Stimulated activated CD4-positive, alpha-beta T cell treated with anti-CD3 and anti-CD28 coated beads, Interleukin-12 subunit alpha, Interleukin-12 subunit beta, amount 100 ng/mL, for 48 hours (primary cell): ENCODE measurements at places on chromosomes 2 and 18.

DNA sequence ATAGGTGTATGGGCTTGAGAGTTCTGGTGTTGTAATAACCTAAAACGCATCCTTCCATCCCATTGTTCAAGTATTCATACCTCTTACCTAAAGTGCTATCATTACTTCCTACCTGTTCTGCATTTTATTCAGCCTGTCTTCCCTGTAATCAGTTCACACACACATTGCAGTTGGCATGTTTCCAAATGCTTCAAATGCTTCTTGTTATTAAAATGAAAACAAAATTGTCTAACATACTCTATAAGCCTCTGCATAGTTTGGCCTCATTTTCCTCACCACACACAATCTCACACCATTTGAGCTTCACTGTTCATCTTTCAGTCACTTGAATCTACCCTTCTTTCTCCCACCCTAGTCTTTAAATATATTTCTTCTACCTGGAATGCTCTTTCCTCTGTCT, 1178.2 kb upstream of the NRXN1 start:
- no peak for DNase-seq

DNA sequence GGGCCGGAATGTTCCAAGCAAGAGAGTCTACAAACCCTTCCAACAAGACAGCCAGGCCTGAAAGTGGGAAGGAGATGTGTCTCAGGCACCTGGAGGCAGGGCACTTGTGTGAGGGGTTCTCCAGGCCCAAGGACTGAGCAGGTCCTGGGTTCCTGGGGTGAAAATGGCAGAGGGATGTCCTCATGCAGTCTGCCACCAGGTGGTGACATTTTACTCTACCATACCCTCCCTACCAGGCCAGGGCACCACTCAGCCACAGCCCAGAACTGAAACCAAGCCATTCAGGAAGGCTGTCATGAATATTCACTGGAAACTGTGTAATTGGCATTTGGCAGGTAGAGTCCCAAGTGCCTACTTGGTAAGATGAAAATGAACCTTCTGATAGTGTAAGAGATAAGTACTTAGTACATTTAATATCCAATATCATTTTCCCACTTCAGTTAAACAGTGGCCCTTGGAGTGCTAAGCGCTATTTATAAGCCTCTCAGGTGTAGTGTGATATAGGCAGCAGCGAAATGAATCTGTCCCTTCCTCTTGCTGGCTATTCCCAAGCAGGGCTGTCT, 185.1 kb downstream of the MYO5B start:
- DNase-seq: peak; percentile 17

DNA sequence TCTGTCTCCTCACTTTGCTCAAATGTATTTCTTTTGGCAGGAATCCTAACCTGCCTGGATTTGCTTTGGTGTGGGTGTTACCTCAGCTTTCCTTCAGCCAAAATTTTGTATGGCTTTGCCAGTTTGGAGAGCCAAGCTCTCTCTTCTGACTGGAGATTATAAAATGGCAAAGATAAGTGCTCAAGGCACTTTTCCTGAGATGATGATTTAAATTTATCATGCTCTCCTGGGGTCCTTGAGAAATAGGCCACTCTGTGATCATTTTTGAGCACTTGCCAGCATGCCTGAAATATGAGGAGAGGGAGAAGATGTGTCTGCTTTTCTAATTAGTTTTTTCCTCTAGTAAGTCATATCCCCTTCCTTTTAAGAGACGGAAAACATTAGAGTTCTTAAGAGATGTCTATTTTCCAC, 683.0 kb downstream of the SLC4A3 start:
- no peak for DNase-seq

GRCh38 chr2:16130906-16131400, 190.6 kb downstream of the MYCN start:
- DNase-seq: no peak

DNA sequence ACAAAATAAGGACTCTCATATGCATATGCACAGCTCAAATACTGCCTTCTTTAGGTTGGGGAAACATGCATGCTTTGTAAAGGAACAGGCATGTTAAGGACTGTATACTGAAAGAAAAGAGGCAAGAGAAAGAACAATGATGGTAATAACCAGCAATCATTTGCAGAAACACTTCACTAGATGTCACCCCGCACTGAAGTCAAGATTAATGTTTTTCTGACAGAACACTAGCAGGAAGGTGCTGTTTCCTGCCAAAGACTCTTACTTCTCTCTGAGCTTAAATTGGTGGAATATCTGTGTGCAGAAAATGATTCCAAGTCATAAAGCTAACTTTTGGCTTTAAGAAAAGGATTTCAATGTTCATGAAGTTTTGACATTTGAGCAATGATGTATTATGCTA, 19.3 kb upstream of the CSRNP3 start:
- DNase-seq: no peak

DNA sequence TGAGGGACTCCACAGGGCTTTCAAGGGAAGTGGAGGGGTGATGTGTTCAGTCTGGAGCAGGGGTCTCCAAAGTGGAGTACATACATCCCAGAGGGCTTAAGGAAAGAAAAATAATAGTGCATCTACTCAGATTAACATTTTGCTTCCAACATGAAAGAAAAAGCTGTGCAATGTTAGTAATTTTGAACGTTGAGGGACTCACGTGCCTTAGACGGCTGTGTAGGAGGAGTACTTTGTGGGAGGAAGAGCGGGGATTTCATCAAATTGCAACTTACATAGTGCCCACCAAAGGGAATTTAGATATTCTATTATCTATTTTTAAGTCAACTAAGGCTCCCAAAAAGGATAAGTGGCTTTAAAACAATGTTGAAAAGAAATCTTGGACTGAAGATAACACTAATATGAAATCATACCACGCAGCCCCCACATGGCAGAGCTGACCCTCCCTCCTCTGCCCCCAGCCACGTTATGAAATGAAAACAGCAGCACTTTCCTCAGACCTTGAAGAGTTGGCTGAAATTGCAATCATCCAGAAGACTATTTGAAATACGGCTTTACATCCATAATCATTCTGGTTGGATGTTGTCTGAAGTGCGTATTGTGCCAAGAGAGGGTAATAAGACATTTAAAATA, 42.9 kb downstream of the MEX3C start:
- DNase-seq: no peak

DNA sequence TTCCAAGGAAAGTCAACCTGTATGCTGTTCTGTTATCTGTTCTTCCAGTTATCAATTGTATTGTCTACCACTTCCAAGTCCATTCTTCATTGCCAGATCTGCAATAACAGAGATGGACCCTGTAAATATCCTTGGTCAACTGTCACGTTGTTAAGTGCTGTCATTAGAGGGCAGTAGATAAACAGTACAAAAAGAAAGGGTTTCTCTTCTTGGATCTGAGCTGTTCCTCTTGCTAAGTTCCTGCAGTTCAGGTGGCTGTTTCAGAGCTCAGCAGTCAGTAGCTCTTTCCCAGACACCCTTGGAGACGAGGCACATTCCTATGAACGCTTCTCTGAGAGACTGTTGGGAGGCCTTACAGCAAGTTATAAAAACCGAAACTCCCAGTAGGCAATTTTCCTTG, 957.1 kb upstream of the CHAC2 start:
- DNase-seq: no peak

GRCh38 chr2:864501-865106, 86.0 kb upstream of the SNTG2 start:
- DNase-seq: no peak

DNA sequence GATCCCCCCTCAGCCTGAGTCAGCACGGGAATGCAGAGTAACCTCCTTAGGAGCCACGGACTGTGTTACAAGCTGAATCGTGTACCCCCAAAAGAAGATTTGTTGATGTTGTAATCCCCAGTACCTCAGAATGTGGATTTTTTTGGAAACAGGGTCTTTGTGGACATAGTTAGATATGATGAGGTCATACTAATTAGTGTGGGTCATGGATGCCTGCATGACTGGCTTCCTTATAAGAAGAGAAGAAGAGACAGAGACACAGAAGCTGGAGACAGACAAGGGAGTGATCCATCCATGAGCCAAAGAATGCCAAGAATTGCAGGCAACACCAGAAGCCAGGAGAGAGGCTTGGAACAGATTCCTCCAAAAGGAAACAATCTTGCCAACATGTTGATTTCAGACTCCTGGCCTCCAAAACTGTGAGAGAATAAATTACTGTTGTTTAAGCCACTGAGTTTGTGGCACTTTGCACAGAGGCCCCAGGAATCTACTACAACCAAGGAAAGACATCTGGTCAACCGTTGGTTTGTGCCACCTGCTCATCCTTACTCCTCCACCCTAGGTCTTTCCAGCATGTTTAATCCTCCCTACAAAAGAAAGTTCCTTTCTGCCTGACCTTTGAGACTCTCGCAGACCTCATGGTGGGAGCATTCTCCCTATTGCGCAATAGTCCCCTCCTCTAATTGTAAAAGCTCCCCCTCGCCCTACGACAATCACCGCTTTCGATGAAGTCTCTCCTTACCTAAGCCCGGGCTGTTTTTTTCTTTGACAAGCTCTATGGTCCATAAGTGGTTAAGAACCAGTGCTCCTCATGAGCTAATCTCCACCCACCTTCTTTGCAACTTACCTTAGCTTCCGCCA, 91.6 kb downstream of the DNER start:
- no peak for DNase-seq

GRCh38 chr18:22214731-22215528, 45.5 kb downstream of the GATA6 start:
- no peak for DNase-seq

DNA sequence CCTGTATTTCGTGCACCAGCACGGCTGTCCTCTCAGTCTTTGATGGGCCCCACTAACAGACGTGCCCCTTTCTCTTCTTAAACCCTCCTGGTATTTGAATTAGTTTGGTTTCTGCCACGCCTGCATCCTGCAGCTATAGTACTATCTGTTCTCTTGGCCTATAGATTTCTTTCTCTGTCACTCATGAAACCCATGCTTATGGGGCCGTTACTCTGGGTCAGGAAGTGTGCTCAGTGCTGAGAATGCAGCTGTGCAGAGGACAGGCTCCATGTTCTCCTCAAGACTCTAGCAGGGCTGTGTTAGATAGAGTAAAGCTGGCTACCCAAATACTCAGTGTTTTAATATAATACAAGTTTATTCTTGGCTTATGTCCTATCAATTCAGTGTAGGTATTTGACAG, 180.0 kb downstream of the INSIG2 start:
- no peak for DNase-seq

DNA sequence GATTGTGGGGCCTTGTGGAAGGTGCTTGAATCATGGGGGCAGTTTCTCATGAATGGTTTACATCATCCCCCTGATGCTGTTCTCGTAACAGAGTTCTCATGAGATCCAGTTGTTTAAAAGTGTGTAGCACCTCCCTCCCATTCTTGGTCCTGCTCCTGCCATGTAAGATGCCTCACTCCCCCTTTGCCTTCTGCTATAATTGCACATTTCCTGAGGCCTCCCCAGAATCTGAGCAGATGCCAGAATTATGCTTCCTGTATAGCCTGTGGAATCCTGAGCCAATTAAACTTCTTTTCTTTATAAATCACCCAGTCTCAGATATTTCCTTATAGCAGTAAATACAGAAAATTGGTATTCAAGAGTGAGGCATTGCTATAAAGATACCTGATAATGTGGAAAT, 15.6 kb upstream of the WDR75 start:
- DNase-seq: no peak

DNA sequence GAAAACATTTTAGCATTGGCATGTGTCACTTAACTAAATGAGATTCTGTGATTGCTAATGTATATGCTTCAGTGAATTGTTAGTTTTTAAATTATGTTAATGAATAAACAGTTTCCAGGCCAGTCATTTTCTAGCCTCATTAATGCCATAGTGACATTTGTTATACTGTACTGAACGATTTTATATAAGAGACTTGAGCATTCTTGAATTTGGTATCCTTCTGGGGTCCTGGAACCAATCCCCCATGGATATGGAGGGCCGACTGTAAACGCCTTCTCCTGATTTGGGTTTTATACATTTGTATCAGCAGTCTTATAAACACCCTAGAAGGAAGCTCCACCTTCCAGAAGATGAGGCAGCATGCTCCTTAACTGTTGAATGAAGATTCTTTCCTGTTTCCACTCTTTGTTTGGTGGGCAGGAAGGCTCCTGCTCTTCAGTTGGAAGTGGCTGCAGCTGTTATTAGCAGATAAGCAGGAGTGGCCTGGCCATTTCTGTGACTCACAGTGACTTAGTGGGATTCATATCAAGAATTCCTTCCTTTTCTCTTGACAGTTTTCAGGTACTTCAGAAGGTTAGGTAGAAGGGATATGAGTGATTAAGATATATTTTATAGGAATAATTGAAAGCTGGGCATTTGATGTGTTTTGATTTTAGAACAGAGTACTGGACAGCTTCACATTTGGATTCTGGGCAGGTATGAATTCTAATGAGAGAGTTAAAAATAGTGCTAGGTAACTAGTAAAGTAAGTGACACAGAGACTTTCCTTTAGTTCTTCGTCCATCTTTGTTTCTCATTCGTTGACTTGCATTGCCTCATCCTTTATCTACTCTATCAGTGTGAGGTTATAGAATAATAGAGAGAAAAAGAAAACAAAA, 124.9 kb downstream of the PLCL1 start:
- no peak for DNase-seq

DNA sequence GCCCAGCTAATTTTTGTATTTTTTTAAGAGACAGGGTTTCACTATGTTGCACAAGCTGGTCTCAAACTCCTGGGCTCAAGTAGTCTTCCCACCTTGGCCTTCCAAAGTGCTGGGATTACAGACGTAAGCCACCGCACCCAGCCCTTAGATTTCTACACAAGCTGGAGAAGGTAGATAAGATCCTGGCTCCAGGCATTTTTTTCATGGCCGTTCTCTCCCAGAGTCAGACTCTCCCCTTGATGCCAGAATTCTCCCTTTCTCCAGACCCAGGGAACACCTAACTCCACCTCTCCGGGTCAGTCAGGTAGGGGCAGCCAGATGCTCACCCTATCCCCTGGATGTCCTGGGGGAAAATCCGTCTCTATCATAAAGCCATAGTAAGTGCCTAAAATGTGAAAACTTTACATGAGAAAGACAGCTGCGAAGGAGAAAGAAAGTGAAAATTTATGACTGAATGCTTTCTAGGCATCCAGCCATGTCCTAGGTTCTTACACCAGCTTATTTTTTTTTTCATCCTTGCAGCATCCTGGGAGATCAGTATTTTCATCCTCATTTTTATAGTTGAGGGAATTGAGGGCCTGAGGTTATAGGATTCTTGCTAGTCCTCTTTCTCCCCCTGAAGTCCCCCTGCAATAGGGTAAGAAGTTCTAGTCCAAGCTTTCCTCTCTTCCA, 16.3 kb downstream of the SIX3 start:
- DNase-seq: no peak

- DNase-seq: no peak
These were observed 322.3 kb downstream of the FSIP2 start for GRCh38 chr2:186060744-186061440.

DNA sequence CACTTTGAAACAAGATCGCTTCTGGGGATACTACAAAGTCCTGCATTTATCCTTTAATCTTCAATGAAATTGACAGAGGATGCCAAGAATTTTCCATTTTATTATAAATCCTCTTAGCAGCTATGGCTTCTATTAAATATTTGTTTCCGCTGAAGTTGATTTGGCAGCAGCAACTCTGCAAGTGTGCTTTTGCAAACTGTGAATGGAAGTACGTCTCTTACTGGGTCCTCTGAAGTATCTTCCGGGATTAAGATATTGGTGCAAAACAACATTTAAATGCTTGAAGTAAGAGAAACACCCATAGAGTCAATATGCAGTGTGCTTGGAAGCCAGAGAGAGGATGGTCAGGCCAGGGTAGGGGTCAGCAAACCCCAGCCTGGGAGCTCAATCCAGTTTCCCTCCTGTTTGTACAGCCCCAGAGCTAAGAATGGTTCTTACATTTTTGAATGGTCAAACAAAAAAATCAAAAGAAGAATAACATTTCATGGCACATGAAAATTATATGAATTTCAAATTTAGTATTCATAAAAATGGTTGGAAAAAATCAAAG, 13.6 kb downstream of the CCDC68 start:
- DNase-seq: no peak

GRCh38 chr18:69617888-69618287, 217.2 kb downstream of the DOK6 start:
- DNase-seq: no peak

- DNase-seq: no peak
These were observed 83.2 kb upstream of the RND3 start for GRCh38 chr2:150570712-150571111.
